ENCODE measurements at places on chromosomes 7 and 10.

DNA sequence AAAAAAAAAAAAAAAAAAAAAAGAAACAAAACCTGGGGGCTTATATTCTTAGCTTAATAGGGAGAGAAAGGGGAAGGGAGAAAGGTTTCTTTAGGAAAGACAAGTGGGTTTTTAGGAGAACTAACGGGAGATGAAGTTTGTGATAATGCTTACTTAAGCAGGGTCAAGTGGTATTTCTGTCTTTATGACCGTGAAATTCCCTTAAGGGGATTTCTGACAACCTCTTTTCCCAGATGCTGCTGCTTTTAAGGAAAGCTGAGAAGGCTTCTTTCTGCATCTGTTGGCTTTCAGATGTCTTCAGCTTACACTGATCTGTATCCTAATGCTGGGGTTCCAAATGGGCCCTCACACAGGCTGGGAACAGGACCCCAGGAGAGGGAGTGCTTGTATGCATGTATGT, 42.6 kb downstream of the ADAMTS14 start:
- DNase-seq, result no peak

GRCh38 chr10:59700709-59701108, 8.9 kb downstream of the SLC16A9 start:
- no peak for DNase-seq

DNA sequence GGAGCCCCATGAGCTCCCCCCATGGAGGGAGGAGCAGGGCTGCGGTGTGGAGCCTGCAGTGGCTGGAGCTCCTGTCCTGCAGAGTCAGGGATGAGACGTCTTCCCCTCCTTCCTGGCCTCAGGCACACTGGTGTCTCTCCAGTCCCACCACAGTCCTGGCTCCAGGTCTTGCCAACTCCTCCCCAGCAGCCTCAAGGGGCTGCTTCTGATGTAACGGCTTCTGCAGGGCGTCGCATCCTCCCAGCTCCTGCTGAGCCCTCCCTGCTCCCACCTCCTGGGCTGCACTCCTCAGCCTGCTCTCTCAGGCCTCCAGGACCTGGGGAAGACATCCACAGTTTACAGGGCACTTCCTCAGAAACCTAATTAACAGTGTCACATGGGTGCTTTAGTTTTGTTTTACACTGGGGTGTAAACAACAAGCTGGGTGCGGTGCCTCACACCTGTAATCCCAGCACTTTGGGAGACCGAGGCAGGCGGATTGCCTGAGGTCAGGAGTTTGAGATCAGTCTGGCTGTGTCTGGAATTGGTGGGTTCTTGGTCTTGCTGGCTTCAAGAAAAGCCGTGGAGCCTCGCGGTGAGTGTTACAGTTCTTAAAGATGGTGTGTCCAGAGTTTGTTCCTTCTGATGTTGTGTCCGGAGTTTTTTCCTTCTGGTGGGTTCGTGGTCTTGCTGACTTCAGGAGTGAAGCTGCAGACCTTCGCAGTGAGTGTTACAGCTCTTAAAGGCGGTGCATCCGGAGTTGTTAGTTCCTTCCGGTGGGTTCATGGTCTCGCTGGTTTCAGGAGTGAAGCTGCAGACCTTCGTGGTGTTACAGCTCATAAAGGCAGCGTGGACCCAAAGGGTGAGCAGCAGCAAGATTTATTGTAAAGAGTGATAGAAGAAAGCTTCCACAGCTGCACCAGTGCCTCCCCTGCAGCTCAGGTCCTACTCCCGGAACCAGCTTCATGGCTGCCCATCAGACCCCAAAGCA, 95.0 kb downstream of the PAXIP1 start:
- no peak for DNase-seq

DNA sequence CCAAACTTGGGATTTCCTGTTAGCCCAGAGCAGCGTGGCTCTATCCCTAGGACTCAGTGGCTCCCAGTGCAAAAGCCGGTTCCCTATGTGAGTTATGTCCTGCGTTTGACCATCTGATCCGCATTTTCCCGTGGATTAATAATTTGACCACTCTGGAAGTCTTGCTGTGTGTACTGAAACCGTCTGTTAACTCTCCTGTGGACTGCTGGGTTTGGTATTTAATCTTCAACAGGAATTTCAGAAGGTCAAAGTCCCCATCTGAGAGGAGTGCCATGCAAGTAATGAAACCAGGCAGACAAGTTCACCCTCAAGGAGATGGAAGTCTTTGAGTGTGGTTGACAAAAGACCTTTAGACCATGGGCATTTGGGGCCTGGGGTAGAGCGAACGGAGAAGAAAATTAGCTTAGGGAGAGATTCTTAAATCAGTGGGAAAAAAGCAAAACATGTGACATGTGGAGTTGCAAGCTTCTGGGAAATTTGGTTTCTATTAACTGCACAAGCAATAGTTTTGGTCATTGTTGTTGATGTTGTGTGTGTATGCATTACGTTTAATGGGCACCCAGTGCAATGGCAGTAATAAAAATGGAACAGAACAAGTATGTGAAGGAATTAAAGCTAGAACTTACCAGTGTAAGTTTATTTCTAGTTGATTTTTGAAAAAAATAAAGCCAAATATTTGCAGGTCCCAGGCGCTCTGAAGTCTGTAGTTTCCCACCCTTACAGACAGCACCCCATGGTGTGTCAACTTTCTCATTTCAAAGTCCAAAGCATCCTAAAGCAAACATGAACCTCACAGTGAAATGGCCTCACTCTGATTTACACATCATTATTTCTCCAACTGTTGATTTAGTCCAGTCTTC, 38.2 kb downstream of the LYZL1 start:
- no peak for DNase-seq

DNA sequence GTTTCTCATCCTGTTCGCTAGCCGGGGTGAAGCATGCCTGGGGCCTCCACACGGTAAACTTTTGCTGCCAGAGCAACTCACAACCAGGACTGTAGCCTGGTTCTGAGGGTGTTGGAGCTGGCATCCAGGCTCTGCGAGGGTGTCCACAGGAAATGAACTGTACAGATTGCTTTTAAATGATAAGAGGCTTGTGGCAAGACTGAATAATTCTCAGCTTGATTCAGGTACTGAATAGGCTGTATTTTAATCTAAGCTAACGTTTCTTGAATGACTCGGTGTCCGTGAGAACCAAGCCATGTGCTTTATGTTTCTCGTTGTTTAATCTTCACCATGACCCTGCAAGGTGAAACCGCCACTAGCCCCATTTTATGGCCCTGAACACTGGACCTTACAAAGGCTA, 49.3 kb downstream of the EEPD1 start:
- no peak for DNase-seq

- peak; percentile 28 for DNase-seq
Measured at GRCh38 chr10:110462166-110463095, 35.3 kb upstream of the DUSP5 start.

- DNase-seq, result no peak
Measured at GRCh38 chr10:131124945-131125344, 186.6 kb downstream of the TCERG1L start.

GRCh38 chr7:40346554-40346953, 211.7 kb downstream of the SUGCT start:
- DNase-seq, result no peak

GRCh38 chr10:44958898-44959246, 730 bp upstream of the RASSF4 start:
- no peak for DNase-seq

GRCh38 chr7:38374507-38374906, 101.1 kb upstream of the TARP start:
- DNase-seq, result peak; percentile 81

DNA sequence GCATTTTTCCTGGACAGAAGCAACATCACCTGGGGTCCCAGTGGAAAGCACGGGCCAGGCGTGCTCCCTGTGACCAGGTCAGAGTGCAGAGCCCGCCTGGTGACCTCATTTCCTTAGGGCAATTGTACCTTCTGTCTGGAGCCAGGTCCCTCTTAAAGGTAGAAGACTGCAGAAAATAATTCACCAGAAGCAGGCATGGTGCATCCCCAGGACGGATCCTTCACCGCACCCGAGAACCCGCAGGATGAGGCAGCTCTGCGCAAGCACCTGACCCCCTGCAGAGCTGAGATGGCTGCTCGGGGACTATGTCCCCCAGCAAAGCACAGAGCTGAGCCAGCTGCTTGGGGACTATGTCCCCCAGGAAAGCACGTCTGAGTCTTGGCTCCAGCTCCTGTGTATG, 557.6 kb downstream of the PTPRN2 start:
- no peak for DNase-seq

- DNase-seq, result no peak
Measured at GRCh38 chr10:75406462-75407223, 5.1 kb upstream of the ZNF503 start.

DNA sequence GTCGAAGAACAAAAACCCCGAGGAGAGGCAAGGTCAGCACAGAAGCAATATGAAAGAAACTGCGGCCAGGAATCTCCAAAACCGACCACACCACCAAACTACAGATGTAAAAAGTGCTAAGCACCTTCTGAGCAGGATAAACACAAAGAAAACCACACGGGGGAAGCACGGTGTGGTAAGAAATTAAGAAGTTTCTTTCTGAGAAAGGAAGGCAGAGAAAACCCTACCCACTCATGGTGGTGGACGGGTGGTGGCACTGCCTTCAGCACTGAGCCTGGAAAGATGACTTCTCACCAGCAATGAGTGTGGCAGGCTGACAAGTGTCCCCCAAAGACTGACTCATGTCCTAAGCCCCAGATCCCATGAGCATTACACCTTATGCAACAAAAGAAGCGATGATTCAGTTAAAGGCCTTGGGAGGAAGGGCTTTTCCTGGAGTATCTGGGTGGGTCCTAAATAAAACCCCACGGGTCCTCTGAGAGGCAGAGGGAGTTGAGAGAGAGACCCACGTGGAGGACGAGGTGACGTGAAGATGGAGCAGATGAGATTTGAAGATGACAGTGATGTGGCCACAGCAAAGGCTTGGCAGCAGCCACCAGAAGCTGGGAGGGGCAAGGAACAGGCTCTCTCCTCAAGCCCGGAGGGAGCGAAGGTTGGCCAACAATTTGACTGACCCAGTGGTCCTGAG, 124.9 kb downstream of the DLG5 start:
- DNase-seq, result peak; percentile 63

DNA sequence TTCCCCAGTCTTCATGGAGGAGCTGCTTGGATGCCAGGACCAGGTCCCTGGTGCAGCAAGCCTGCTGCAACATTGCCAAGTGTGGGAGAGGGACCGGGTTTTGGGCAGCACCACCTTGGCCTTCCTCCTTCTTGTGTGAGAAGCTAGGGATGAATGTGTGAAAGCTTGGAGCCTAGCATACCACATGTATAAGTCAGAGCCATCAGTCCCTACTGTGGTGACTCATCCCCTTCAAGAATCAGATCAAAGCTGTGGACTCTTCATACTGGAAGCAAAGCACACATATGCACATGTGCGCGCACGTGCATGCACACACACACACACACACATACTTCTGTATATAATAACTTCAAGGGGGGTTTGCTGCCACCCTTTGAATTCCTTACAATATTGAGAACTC, 527.8 kb downstream of the LRMDA start:
- DNase-seq, result no peak

GRCh38 chr7:99404977-99405320, 3.4 kb downstream of the PDAP1 start:
- no peak for DNase-seq

- no peak for DNase-seq
Measured at GRCh38 chr7:24882989-24883621, 96.9 kb downstream of the OSBPL3 start.

DNA sequence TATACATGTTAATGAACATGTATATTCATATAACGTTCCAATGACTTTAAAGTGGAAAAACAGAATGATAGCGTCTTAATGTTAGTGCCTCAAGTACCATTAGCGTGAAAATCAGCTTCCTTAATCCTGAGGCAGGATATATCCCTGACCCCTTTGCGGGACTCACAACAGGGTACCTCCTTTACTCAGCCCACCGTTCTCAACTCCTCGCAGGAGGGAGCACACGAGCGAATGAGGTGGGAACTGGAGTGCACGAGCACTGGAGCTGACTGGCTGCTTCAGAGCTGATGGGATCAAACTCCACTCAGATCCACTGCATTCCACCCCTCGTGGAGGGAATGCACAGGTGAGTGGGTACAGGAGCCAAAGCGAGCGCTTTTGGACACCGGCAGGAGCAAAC, 36.1 kb downstream of the AVL9 start:
- DNase-seq, result no peak

DNA sequence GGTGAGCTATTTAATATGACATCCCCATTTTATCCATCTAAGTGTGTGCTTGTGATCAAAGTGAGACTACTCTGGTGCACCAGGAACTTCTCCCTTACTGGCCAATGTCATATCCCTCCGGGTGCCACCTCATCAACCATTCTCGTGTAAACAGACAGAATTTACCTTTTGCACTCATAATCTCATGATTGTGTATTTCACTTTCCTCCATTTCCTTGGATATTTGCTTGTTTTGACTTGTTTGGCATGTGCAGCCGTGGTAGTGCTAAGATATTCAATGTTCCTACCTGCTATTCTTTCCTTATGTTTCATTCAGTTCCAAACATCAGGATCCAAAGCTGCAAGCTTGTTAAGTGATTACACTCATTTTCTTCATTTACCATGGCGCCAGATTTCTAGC, 280.5 kb upstream of the SP8 start:
- DNase-seq, result no peak

DNA sequence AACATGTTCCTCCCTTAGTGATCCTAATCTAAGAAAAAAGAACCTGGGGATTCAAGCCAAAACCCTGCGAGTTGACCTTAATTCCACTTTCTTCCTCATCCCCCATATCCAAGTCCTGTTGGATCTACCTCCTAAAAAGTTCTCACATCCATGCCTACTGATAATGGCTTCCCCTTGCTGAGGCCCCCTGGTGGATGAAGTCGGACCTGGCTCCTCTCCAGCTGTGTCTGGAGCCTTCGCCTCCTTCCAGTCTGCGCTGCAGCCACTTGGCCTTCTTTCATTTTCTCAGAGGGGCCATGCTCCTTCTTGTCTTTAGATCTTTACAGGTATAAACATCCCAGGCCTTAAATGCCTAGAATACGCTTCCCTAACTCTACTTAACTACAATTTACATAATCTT, 8.1 kb downstream of the PDE1C start:
- DNase-seq, result no peak

GRCh38 chr10:69329721-69330178, 51.5 kb downstream of the HK1 start:
- DNase-seq, result no peak

- DNase-seq, result no peak
Measured at GRCh38 chr10:113846036-113846435, 7.8 kb downstream of the DCLRE1A start.

GRCh38 chr10:17981766-17982380, 30.2 kb downstream of the SLC39A12 start:
- no peak for DNase-seq

DNA sequence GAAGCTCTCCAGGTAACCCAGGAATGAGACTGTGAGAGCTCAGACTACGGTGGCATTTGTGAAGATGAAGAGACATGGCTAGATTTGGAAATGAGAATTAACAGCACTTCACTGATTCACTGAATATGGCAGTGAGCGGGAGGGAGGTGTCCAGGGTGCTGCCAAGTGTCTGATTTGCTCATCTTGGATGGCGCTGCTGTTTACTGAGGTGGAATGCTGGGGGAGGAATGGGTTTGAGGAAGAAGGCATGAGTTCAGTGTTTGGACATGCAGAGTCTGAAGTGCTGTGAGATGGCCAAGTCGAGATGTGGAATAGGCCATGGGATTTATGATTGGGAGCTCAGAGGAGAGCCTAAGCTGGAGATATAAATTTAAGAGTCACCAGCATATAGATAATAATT, 437.1 kb upstream of the NPVF start:
- no peak for DNase-seq

GRCh38 chr10:127813290-127813689, 76.3 kb downstream of the FOXI2 start:
- no peak for DNase-seq

GRCh38 chr7:148385009-148385682, 205.4 kb upstream of the C7orf33 start:
- DNase-seq, result no peak
